ENCODE measurements at places on chromosomes 1 and 21.

- DNase-seq, result no peak
These were observed 41.2 kb upstream of the FOXO6 start for GRCh38 chr1:41319807-41320711.

- no peak for DNase-seq
These were observed 229.5 kb upstream of the VAMP3 start for GRCh38 chr1:7541629-7542028.

GRCh38 chr1:43530483-43531106, at the start of gene PTPRF:
Gene PTPRF, plus strand, starts transcription at chr1:43530883. Its CDS starts 14,193 bp downstream, at chr1:43545076.
- peak; percentile 50 for DNase-seq

DNA sequence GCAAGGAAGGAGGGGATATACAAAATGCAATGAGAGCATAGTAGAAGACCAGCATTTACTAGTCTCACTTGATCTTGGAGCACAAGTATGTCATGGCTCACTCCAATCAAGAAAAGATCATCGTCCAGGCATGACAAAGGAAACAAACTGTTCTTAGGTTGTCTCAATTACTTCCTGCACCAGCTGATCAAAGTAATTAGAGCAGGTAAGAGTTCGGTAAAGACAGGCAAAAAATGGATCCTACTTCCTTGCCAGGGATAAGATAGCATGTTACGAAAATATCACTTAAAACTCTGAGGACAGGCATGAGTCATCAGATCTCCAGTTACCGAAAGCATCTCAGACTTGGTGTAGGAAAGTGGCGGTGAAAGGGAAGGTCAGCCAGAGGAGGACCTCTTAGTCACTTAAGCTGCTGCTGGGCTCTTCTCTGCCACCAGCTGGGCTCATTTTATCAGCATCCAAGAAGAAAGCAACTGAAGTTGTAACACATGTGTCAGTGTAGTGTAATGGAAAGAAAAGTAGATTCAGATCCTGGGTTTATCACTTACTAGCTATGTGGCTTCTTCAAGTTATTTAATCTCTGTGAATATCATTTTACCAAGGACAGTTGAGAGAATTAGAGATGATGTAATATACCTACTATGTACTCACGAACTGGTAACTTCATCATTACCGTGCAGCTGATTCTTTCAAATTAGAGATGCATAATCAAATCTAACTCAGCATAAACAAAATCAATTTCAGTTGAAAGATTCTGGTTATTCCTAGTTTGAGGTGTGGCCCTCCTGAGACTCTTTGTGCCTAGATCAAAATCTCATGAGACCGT, 46.8 kb downstream of the XCL1 start:
- DNase-seq, result peak; percentile 73

DNA sequence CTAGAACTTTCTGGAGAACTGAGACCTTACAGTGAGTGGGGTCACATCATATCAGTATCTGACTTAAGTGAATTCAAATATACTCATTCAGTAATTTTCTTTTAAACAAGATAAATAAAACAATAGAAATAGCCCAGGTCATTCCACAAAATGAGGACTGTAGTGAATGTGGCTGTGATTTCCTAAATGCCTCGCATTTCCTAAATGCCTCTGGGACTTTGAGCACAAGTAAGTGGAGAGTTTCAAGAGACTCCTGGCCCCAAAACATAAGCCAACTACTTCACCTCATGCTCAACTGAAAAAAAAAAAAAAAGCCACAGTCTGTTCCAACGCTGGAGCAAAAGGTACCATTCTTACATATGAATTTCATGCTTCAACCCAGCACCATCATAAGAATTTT, 81.5 kb downstream of the ZNF281 start:
- DNase-seq, result peak; percentile 54

GRCh38 chr21:36254106-36254941, 65.7 kb upstream of the MORC3 start:
- DNase-seq, result no peak

DNA sequence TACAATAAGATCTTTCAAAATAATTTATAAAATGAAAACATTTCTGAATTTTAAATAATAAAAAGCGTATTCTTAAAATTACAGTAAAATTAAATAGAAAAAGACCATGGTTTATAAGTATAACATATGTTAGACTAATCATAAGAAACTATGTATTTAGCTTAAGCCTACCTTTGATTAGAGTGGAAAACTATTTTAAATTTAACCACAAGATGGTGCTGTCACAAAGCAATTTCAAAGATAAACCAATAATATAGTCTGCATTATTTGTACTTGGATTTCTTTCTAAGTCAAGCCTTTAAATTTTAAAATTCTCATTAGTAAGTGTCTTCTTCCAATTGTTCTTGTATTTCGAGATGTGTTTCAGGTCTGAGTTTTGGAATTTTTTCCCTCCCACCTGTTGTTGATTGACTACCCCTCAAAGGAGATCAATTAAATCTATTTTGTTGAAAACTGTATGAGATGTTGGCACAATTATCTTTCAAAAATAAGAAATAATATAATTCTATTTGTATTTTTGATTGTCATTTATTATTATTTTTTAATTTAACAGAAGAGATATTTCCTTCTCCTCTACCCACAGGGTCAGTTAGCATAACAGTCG, 459.8 kb downstream of the KCNT2 start:
- DNase-seq, result peak; percentile 54

GRCh38 chr1:163072658-163073057, 3.5 kb downstream of the RGS4 start:
- DNase-seq, result peak; percentile 65

DNA sequence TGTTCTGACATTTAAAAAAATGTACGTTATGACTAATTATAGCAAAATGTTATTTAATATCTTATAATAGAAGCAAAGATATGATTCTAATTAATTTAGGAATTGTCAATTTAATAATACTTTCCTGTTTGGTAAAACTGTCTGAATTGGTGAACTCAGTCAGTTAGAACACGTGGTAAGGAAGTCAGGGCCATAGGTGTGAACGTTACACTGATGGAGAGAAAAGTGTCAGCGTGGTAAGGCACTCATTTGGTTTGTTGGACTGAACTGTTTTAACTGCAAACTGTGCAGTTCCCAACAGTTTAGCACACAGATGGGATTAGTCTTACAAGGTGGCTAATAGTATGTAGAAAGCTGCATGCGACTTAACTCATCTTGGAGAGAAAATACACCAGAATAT, 102.9 kb downstream of the EPB41 start:
- DNase-seq, result no peak

DNA sequence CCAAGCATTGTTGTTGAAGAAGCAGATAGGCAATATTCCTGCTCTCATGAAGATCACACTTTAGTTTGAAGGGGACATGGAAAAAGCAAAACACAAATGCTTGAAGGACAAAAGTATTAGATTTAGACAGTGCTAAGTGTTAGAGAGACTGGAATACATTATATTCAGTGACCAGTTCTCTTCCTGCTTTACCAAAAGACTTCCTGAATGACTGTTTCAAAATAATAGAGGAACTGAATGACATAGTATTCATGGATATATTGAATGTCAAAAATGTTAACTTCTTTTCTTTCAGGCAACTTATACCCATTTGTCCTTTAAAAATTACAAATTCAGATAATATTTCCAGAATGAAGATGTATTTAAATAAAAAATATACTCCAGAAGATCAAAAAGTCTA, 178.0 kb upstream of the IVNS1ABP start:
- DNase-seq, result no peak

DNA sequence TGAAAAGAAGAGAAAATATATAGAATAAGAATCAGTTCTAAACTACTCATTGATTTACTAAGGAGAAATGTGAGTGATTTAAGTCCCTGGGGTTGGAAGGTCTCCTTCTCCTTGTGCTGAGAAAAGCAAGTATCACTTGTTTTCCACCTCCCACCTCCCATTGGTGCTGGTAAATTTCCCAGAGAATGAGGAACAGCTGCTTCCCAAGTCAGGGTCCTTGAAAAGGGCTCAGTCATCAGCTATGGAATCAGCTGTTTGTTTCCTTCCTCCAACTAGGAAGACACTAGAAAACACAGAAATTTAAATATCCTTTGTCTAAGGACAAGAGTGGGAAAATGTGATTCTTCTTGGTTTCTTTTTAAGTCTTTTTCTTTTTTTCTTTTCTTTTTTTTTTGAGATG, 131.3 kb upstream of the C1orf21 start:
- DNase-seq, result no peak

DNA sequence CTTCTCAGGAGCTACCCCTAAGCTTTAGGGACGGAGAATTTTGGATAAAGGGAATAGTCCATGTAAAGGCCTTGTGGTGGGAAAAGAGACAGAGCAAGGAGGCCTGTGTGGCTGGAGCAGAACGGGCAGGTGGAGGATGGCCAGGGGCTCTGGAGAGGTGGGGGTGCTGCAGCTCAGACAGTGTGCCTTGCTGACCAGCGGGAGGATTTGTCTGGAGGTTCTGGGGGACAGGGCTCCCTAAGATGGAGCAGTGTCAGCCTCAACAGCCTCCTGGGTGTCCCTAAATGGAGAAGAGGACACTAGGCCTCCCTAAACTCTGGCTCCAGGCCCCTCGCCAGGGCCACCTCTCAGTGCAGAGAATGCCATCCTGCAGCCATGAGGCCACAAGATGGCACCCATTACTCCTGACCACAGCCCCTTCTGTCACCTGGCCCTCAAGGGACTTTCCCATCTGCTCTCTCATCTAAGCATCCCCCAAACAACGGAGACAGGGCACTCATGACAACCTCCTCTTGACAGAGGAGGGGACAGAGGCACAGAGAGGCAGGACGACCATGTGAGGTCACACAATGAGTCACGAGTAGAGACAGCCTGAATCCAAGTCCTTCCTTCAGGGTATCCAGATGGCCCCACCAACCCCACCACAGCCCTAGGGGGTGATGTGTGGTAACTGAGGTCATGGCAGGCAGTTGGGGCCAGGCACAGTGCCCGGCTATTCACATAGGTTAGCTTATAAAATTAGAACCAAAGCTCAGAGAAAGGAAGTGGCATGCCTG, 94.7 kb downstream of the DMRTB1 start:
- DNase-seq, result no peak

DNA sequence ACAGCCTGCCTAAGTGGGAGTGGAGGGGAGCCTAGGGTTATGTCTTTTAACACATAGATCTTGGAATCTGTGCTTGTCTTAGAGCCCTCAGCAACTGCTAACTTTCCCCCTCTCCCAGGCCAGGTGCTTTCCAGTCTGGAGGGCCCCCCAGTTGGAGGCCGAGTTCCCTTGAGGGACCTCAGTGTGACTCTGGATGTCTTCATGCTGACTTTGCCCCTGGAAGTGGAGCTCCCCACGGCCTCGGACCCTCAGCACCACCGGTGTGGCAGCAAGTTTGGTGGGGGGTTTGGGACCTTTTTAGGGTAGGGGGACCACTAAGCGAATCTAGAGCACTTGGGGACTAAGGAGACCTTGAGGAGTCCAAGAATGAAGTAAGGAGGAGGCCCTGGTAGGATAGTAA, 22.9 kb downstream of the HYI start:
- DNase-seq, result no peak

GRCh38 chr1:18041102-18041501, 66.5 kb upstream of the IGSF21 start:
- DNase-seq, result no peak

DNA sequence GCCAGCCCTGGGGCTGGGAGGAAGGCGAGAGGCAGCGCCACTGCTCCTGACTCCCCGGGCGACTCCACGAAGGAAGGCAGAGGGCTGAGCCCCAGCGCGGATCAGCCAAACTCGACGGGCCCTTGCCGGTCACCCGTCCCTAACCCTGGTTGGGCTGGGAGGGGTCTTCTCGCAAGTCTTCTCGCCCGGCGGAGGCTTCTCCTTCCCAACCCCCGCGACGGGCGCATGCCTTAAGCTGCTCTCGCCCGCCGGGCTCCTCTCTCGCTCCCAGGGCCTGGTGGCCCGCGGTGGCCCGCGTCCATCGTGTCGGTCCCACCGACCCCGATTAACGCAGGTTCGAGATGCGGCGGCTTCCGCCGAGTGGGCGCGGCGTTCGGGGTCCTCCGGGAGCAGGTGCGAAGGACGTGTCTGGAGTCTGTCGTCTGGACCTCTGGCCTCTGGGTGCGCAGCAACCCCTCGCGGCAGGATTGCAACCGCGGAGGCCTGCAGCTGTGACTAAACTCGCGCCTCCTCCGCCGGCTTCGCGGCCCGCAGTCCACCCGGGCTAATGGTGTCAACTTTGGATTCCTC, 29.0 kb upstream of the PPM1J start:
- peak; percentile 46 for DNase-seq

DNA sequence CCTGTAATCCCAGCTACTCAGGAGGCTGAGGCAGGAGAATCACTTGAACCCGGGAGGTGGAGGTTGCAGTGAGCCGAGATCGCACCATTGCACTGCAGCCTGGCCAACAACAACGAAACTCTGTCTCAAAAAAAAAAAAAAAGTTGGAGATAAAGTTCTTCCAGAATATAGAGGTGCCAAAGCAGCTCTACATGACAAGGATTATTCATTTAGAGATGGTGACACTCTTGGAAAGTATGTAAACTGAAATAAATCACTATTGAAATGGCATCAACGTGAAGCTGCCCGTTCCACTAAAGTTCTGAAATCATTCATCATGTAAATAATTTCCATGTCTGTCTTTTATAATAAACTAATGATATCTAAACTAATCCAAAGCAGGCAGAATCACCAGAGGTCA, 14.9 kb downstream of the EIF4G3 start:
- no peak for DNase-seq

GRCh38 chr1:9814619-9815018, 9.1 kb downstream of the CLSTN1 start:
- DNase-seq, result no peak

- DNase-seq, result no peak
These were observed 57.0 kb downstream of the HLCS start for GRCh38 chr21:36909423-36909822.

DNA sequence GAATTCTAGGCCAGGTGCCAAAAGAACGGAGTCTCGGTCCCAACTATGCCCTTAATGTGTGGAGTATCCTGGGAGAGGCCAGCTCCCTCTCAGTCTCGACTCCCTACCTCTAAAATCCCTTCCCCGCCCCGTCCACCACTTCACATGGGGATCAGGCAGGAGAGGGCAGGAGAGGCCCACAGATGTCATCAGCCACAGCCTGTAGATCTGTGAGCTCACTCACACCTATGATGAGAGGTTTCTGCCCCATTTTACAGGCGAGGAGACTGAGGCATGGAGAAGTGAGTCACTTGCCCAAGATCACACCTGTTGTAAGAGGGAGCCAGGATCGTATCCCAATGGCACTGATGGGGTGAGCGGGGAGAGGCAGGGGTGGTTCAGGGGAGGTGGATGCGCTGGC, 20.4 kb upstream of the EPHA8 start:
- no peak for DNase-seq

GRCh38 chr1:114342376-114342775, 168.6 kb downstream of the TRIM33 start:
- no peak for DNase-seq
